Stimulated activated CD4-positive, alpha-beta T cell treated with anti-CD3 and anti-CD28 coated beads, Interleukin-1b, Interleukin-23, amount 100 ng/mL, for 1 hour (primary cell): ENCODE measurements at places on chromosomes 3 and 15.
A peak's percentile ranks its signal among the peaks of the same experiment; 100 is the strongest.

GRCh38 chr3:161050935-161051334 lies 54.2 kb downstream of the B3GALNT1 start:
- no peak for DNase-seq

- DNase-seq: no peak
These were observed 2.0 kb upstream of the ST8SIA2 start for GRCh38 chr15:92391640-92392039.

DNA sequence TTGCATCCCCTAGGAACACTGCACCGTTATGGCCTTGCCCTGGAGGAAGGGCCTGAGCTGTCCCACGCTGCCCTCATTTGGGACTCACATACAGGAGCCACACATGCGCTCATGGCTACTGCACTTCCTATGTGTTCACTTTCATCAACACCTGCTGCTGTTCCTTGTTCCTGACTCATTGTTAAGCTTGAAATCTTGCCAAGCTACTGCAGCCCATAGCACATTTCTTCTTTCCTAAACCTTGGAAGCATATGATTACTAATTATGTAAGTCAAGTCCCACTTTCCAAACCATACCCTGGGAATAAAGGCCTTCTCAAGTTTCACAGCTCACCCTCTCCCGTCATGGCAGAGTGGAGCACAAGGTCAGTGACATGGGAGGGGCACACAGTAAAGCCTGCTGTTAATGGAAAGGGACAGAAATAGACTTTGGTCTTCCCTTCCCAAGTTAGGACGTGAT lies 307.9 kb downstream of the CLSTN2 start:
- no peak for DNase-seq

DNA sequence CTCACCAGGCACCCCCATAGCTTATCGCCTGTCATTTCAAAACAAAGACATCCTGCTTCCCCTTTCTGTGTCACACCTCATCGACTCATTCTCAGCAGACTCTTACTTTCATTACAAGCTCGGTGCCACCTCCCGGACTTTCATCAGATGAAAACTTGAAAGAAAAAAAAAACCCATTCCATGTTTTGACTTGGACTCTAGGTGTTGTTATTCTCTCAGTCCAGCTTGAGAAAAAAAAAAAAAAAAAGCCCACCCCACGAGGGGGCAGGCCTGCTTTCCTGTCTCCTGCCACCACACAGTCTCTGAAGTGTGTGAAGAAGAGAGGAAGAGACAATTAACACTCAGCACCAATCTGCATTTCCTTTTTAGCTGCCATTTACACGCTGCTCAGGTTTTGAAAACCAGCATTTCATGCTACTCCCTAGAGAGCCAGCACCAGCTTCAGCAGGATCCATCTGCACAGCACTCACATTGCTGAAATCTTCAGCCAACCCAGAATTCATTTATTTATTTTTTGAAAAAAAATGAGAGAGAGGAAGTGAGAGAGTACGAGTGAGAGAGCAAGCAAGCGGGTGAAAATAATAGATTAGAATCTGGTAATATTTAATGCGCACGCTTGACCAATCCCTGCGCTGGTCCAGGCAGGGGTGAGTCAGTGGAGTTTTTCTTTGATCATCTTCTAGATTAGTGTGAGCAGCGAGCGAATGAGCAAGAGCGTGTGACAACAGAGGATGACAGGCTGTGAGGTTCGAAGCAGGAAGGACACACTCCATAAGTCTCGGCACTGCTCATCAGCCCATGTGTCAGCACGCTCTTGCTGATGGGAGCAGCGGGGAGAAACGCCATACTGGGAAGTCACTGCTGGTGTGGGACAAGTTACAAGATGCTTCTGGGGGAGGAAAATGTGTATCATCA lies 23.5 kb downstream of the ZNF80 start:
- DNase-seq: peak; percentile 39

GRCh38 chr3:172659246-172660002 lies 51.4 kb downstream of the NCEH1 start:
- no peak for DNase-seq

DNA sequence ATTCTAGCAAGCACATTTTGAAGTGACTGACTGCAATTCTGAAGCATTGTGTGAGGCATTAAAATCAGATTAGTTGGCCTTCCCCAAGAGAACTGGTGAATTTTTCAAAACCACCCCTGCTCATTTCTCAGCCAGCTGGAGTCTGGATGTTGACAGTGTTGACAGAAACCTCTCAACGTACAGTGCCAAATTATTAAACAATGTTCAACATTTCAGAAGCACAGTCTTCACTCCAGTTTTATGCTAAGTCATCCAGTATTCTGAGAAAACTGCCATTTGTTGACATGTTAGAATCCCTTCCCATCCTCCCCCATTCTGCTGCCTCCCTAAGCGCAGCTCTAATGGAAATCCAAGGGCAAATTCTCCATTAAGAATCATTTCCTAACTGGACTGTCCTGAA lies 369.3 kb upstream of the TRIM42 start:
- no peak for DNase-seq

DNA sequence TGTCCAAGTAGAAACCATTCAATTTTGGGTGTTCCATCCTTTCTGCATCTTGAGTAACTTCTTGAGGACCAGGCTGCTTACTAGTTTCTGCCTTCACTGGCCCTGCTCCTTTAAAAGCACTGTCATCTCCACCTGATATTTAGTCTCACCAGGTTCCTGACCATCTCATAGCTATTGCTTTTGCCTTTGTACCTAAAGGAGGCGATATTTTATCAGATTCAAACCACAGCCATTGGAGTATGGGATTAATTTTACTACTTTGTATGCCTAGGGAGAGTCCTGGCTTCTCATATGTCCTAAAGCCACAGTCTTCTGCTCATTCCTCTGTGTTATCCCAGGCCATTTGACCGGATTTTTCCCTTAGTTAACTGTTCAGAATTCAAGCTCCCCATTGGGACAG lies 51.8 kb upstream of the RFX7 start:
- DNase-seq: no peak

- DNase-seq: no peak
These were observed 40.6 kb upstream of the IREB2 start for GRCh38 chr15:78397382-78397781.

GRCh38 chr15:93378558-93378957 lies 289.5 kb upstream of the RGMA start:
- no peak for DNase-seq

- no peak for DNase-seq
These were observed 490.9 kb downstream of the ZBBX start for GRCh38 chr3:166889241-166889640.

GRCh38 chr15:71136793-71137518 lies 21.7 kb downstream of the THSD4 start:
- no peak for DNase-seq

DNA sequence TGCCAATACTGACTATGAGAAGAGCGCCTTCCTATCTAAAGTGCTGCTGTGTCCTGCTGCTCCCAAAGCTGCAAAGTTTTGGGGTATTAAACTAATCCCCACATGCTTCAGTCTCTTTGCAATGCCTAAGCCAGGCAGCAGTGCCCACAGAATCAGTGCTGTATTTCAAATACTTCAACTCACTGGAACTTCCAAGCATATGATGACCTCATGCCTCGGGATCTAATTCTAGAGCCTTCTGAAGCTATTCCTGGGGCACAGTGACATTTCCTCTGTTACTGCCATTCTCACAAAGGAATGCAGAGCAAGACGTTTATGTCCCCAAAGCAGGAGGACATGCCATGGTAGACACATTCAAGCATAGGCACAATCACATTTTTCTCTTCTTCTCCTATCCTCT lies 78.5 kb downstream of the CD200 start:
- DNase-seq: no peak
